Anterior cingulate cortex (tissue), 58 donors: ENCODE measurements at places on chromosomes 11 and 22.

DNA sequence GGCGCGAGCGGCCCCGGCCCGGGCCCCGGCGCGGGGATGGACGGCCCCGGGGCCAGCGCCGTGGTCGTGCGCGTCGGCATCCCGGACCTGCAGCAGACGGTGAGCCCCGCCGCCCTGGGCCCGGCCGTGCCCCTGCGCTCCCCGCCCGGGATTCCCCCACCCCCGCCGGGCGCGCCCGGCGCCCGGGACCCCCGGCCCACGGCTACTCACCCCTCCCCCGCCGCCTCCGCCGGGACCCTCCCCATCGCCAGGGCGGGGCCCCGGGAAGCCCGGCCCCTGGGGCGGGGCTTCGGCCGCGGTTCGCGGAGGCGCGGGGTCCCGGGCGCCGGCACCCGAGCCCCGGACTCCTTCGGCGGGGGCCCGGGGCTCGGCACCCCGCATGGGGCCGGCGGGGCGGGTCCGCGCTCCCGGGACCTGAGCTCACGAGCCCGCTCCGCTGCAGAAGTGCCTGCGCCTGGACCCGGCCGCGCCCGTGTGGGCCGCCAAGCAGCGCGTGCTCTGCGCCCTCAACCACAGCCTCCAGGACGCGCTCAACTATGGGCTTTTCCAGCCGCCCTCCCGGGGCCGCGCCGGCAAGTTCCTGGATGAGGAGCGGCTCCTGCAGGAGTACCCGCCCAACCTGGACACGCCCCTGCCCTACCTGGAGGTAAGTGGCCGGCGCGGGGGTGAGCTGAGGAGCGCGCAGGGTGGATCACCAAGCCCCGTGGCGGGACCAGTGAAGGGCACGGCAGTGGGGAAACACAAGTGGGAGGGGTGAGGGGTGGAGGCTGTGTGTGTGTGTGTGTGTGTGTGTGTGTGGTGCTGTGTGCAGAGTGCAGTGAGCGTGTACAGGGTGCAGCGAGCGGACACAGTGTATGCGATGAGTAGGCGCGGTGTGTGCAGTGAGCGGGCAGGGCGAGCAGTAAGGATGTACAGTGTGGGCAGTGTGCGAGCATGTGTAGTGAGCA is 2.3 kb downstream of the SHANK3 start:
- no peak for DNase-seq

DNA sequence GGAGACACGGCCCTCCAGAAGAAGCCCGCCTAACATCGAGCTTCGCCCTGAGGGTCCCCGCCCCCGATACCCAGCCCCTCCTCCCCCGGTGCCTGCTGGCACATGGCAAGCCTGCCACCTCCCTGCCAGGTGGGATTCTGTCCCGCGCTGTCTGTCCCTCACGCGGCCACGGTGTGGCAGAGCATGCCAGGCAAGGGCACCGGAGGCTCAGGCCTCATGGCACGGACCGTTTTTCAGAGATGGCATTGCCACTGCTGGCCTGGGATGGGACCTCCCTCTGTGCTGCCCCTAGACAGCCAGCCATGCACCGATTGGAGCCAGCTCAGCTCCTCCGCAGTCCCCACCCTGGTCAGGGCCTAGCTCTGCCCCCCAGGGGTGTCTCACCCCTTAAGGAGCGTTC is 19.4 kb downstream of the MRPL23 start:
- DNase-seq, result no peak

GRCh38 chr22:44383064-44383575 is 70.4 kb upstream of the SHISAL1 start:
- DNase-seq, result no peak

DNA sequence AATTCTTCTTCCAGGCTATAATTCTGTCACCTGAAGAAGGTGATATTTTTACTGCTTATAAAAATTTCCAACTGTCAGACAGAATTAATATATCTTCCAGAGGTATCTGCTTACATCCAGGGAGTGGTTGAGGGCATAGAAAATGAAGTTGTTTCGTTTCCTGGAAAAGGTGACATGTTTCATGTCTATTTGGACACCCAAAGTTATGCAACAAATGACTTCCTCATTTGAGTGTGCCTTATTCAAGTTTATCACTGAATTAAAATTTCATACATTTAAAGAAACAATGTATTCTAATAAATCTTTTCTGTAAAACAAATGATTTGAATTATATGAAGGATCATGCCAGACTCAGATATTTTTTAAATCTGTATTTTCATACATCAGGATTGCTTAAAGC is 8.5 kb upstream of the GRAMD1B start:
- no peak for DNase-seq

DNA sequence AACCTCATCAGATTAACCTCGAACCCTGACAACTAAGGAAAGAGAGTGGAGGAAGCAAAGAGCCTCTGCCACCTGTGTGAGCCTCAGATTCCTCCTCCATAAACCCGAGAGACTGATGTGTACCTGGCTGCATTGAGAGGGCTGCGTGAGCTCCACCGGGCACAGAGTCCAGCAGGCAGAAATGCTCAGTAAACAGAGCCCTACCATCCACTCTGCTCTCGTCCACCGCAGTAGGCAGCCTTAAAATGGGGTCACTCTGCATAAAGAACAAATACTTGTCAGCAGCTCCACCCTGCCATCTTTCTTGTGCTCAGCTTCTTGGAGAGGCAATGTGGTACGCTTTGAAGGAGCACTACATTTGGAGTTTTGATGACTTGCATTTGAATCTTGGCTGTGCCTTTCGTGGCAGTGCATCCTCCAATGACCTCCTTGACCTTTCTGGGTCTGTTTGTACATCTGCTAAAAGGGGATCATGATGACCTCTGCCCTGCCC is 43.0 kb upstream of the CD5 start:
- no peak for DNase-seq

GRCh38 chr22:47406180-47406834 is 643.9 kb downstream of the TBC1D22A start:
- DNase-seq, result no peak

- no peak for DNase-seq
Observed at GRCh38 chr11:19084661-19085315, 24.3 kb upstream of the MRGPRX2 start.

DNA sequence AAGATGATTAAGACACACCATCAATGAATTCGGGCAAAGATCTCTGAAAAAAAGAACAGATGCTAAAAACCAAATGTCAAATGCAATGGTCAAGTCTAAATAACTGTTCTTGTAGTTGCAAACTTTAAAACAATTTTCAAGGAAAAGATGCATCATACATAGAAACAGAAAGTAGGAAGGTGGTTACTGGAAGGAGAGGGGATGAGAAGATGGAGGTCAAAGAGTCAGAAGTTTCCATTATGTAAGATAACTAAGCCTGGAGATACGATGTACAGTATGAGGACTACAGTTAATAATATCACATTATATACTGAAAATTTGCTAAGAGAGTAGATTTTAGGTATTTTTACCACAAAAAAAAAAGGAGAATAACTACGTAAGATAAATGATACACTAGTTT is 27.1 kb downstream of the CWF19L2 start:
- no peak for DNase-seq

DNA sequence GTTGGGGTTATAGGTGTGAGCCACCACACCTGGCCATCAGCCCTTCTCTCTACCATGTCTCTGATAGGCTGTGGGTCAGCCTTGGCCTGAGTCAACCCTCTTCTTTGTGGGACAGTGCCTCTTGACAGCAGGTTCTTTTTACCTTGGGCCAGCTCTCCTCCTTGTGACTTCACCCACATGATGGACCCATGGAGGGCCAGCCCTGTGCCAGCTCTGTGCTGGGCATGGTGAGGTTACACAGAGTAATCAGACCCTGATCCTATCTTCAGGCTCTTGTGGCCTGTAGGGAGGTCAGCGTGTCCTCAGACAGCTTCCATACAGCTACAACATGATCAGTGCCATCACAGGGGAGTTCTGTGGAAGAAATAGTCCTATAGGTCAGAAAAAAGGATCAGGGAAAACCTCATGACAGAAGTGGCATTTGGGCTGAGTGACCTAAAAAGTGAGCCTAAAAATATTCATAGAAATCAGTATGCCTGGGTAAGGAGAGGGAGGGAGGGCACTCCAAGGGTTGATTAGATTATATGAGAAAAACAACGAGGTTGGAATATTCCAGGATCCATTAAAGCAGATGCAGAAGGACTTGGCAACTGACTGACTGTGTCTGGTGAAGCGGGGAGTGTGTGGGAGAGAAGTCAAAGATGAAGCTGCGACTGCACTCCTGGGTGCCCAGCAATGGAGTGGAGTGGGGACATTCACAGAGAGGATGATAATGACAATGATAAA is 17.1 kb downstream of the OTOG start:
- DNase-seq, result no peak

- no peak for DNase-seq
Observed at GRCh38 chr11:124761301-124762104, 587 bp downstream of the ESAM start.

- no peak for DNase-seq
Observed at GRCh38 chr11:40306938-40307548, 1152.4 kb downstream of the LRRC4C start.

GRCh38 chr11:128914216-128915148 is 23.3 kb downstream of the KCNJ5 start:
- no peak for DNase-seq

- DNase-seq, result no peak
Observed at GRCh38 chr11:106384429-106384828, 307.0 kb downstream of the AASDHPPT start.

- DNase-seq, result no peak
Observed at GRCh38 chr22:19943082-19944026, 1.7 kb upstream of the TXNRD2 start.

DNA sequence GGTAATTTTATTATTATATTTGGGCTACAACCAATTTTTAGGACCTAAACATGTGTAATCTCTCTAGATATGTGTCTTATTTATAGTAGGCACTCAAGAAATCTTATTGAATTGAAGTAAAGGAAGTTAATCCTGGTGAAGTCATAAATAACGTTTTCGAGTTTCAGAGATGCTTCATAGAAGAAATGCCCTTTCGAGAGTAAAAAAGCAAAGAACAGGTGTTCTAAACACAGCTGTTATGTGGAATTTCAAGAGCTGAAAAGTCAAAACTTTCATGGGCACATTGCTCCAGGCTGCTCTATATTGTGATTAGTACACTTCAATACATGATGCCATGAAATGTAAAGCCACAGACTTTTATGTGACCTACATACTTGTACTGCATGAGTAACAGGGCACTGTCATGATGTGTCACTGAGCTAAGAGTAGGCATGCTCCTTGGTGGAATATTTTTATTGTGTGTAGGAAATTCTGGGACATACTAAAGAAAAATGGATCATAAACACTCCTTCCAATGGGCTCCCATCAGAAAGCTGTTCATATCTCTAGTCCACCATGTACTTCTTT is 7.2 kb upstream of the ELMOD1 start:
- no peak for DNase-seq

- no peak for DNase-seq
Observed at GRCh38 chr22:49481659-49482399, 345.8 kb downstream of the BRD1 start.

DNA sequence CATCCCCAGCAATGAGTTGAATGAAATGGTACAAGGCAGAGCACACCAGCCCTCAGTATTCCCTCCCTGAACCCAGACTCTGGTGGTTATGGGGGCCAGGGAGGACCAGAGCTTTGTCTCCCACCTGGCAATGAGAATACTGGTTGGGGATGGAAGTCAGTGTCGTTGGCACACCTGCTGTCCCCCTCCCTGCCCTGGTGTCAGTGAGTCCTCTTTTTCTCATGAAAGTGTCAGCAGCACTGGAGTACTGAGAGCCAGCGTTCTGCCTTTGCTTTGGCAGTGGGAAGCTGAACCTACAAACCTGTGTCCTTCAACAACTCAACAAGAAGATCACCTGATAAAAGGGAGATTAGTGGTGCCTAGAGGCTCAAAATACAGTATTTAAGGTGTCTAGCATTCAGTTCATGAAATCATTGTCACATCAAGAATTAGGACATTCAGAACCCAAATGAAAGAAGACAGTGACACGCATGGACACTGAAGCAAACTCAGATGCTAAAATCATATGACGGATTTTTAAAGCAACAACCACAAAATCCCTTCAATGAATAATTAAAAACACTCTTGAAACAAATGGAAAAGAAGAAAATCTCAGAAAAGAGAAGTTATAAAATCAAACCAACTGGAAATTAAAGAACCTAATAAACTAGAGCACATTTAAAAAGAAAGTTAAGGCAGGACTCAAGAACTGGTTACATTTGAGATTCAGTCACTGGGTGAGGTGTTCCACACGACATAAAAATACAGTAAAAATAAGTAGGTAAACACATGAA is 77.5 kb upstream of the VPREB1 start:
- DNase-seq, result no peak

- no peak for DNase-seq
Observed at GRCh38 chr11:45678976-45679375, 13.6 kb upstream of the CHST1 start.

DNA sequence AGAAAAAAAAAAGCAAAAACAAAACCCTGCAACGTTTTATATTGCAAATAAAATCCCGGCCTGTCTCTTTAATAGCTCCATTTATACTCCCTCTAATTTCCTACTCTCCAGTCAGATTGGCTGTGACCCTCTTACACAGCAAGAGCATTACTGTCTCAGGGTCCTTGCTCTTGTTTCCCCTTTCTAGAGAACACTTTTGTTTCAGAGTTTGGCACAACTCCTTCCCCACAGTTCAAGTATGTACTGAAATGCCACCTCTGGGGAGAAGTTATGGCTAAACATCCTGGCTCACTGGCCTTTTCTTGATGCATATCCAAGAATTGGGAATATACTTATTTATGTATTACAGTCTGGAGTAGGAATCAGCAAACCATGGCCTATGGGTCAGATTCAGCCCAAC is 2.6 kb downstream of the CASP12 start:
- no peak for DNase-seq

DNA sequence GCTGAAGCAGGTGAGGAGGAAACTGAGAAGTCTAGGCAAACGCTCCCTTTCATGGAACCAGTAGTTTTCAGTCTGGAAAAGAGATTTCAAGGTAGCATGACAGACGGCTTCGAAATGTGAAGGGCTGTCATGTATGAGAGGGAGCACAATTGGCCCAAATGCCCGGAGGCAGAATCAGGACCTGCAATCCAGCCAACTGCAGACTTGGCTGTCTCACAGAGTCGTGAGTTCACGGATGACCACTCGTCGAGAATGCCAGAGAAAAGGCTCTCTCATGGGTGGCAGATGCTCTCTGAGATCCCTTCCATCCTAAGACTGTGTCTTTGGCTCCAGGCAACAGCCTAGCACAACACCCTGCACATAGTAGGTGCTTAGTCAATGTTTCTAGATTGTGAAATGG is 134.8 kb downstream of the DSCAML1 start:
- DNase-seq, result no peak

GRCh38 chr11:26987272-26987671 is 6.6 kb upstream of the FIBIN start:
- no peak for DNase-seq

DNA sequence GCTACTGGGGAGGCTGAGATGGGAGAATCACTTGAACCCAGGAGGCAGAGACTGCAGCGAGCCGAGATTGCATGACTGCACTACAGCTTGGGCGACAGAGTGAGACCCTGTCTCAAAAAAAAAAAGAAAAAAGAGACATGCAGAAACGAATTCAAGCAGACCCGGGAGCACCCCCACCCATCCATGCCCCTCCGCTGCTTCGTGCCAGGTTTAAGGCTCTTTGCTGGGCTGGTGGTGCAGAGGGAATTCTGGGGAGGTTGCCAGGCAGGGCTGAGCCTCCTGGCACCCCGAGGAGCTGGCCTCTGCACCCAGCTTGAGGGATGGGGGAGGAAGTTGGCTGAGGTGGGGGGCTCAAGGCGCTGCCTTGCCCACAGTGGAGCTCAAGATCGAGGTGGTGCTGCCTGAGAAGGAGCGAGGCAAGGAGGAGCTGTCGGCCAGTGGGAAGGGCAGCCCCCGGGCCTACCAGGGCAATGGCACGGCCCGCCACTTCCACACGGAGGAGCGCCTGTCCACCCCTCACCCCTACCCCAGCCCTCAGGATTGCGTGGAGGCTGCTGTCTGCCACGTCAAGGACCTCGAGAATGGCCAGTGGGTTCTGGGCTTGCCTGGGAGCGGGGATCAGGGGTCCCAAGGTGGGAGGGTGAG is 6.0 kb downstream of the AIFM3 start:
- no peak for DNase-seq
